ENCODE measurements at places on chromosomes 3 and 15.
A peak's percentile ranks its signal among the peaks of the same experiment; 100 is the strongest.

GRCh38 chr3:132399054-132399929 is 18.0 kb upstream of the DNAJC13 start:
- DNase-seq = peak; percentile 3

DNA sequence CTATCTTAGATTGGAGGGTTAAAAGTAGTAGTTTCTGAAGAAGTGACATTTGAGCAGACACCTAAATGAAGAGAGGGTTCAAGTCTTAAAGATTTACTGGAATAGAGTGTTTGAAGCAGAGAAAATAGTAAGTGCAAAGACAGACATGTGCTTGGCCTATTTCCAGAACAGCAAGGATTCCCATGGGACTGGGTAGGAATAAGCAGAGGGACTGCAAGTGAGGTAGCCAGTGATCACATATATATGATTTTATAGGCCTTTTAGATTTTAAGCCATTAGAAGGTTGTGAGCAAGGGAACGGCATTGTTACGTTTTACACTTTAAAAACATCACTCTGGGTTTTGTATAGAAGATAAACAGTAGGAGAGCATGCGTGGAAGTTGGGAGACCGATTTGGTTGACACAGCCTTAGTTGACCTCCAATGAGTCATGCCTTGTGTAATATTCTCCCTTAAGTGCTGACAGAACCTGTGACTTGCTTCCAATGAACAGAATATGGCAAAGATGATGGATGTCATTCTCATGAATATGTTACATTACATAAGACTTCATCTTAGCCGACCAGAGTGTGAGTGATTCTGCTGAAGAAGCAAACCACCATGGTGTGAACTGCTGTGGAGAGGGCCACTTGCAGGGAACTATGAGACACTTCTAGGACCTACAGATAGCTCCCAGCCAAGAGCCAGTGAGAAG is 37.1 kb upstream of the SLC4A7 start:
- DNase-seq = no peak

- no peak for DNase-seq
Measured at GRCh38 chr3:73597476-73597875, 27.3 kb downstream of the PDZRN3 start.

- peak; percentile 45 for DNase-seq
Measured at GRCh38 chr3:169965562-169966427, 812 bp upstream of the SEC62 start.

DNA sequence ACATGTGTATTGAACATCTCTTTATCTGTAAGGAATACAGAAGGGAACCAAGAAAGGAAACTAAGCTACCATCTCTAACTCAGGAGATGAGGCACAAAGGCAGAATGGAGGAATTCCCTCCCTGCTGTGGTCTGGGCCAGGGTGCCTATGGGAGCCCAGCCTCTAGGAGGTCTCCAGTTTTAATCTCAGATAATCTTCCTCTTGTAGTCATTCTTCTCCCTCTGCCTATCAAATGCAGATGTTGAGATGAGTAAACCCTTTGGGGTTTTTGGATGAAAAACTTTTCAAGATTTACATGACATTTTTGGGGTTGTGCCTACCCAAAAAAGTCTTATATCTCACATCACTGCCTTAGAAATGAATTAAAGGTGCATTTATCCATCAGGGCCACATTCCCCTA is 23.3 kb downstream of the SCG5 start:
- DNase-seq = no peak

DNA sequence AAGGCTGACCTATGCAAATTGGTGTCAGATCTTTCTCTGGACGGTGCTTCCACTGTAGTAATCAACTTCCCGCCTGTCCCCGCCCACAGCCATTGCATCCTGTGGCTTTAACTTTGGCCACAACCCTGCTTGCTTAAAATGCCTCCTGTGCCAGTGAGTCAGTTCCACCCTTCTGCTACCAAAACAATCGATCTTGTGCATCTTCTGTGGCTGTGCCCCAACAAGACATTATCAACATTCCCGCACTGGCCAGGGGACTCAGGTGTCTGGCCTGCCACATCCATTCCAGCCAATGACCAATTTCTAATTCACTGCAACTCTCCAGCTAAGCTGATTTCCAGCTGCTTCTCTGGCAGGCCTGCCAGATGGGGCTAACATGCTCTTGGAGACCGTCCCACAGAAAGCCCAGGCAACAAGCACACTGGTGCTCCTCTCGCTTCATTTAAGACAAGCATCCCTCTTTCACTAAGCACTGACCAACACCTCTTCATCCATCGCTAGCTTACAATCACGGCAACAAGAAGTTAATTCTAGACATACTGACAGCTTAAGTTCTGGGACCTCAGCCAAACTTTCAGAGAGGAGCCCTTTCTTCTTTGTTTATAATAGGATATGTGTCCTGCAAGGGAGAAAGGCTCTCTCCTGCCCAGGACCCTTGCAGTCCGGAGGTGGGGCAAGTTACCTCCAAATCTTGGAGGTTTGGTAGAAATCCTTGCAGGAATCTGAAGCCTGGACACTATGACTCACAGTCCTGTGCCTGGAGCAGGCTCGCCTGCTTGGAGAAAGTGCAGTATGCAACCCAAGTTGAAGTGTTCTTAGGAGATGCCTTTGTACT is 6.7 kb downstream of the CA12 start:
- DNase-seq = no peak

GRCh38 chr15:80902298-80902801 is 87.3 kb downstream of the MESD start:
- DNase-seq = no peak

GRCh38 chr3:197949191-197949777 is 706 bp upstream of the RPL35A start:
- no peak for DNase-seq

- DNase-seq = no peak
Measured at GRCh38 chr15:89112341-89112971, 24.2 kb downstream of the ABHD2 start.

DNA sequence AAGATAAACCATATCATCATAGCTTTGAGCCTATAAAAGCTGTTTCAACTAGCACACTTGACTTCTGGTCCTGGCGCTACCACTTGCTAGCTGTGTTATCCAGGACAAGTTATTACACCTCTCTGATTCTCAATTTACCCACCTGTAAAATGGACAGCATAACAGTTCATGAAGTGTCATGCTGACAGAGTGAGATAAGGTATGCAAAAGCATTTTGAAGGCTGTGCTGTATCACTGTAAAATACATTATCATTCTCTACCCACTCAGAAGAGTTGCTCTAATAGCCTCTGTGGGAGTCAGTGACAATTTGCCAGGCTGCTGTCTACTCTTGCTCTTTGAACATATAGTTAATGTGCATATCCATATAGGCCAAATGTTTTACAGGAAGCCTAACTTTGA is 93.0 kb downstream of the SSR3 start:
- DNase-seq = no peak

All from NCI-H748 treated with DMSO at 0.1 percent for 48 hours (cell line).